ENCODE measurements at places on chromosomes 6 and 20.

- DNase-seq: no peak
Measured at GRCh38 chr20:29297411-29298270, 1959.8 kb upstream of the DEFB115 start.

DNA sequence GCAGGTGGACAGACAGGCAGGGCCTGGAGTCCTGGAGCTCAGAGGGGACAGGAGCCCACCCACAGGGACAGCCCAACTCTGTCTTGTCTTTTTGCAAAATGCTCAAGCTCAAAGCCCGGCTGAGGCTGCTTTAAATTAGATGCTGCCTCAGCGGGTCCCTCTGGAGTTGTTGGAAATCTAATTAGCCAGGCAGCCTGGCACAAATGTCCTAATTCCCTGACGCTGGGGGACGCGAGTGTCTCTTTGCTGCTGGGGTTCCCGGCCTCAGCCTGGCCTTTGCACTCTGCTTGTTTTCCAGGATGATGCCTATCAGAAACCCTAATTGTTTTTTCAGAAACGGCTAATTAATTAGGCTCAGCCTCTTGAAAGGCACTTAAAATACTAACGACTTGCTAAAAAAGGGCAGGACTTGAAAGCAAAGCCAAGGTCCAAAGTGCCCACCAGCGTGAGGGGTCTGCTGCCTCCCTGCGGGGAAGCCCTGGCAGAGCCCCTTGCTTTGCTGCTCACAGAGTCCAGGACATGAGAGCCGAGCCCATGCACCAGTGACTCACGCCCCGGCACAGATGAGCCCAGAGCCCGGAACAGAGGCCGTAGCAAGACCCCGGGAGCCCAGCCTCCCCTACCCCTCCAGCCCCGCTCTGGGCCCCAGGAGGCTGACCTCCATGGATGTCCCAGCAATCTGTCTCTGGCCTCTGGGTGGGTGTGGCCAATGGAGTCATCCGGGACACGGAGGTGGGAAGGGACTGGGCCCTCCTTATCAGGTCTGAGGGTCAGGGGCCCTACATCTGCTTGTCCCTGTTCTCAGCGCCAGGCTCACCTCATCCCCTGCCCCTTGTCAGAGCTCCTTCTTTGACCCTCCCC is 46.0 kb upstream of the BHLHE23 start:
- DNase-seq: no peak

DNA sequence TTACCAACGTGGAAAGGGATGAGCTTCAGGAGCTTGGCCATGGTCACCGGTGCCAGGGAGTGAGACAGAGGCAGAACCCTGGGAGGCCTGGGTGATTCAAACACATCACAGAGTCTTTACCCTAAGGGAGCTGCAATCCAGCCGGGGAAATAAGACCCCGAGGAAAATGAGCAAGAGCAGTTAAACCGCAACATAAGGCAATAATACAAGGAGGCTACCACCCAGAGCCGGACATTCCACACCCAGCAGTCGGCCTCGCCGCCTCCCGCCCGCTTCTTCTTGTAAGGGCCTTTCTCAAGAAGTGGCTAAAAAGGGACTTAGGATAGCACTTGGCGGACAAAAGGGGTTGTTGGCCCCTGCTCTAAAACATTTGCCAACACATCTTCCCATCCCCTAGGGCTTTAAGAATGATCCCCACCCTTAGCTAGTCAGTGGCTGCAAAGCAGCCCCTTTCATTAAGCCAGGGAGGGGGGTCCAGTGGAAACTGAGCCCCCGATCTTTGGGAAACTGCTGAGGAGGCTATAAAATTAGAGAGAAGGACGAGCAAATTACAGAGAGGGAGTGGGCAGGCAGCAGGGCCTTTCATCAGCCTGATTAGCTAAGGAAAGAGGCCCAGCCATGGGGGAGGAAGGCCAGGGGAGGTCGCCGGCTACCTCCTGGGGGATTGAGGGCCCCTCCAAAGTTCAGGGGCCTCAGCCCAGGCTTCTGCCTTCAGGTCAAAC is 34.3 kb downstream of the SNX5 start:
- DNase-seq: no peak

- no peak for DNase-seq
Measured at GRCh38 chr6:19838442-19839236, 1.5 kb downstream of the ID4 start.

GRCh38 chr6:38453861-38454260 is 185.9 kb downstream of the BTBD9 start:
- DNase-seq: no peak

DNA sequence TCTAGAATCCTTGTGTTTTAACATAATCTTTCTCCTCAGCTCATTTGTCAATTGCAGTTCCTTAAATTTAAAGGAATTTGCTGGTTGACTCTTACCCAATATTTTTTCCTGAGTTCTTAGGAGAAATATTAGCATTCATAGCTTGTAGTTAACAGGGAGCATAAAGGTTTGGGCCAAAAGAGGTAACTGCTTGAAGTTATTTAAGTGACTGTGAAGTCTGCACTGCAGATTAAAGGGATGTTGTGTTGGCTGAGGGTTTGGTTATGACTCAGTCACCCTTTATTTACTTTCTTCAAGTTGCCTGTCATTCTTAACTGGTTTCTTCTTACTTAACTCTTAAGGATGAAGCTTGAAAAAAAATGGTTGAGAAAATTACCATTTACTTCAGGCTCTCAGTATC is 220.3 kb upstream of the LAMP5 start:
- DNase-seq: no peak

- DNase-seq: peak; percentile 58
Measured at GRCh38 chr20:2451939-2452732, 18.5 kb downstream of the SNRPB start.

DNA sequence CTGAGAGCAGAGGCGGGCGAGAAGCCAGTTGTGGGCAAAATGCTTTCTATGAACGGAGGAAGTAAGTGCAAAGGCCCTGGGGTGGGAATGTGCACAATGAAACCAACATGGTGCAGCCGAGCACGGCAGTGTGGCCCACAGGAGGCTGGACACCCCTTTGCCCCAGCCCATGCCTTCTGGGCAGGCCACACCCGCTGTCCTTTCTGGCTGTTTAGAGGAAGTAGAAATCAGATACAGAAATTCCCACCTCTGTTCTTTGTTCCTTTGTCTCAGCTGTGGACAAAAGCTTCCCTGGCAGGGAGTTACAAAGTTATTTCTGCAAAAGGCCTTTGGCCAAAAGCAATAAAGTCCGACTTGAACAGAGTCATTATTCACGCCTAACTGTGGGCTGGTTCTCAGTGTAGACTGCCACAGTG is 11.9 kb downstream of the SULF2 start:
- no peak for DNase-seq

Measured in activated T-cell treated with anti-CD3 and anti-CD28 coated beads for 24 hours (primary cell).